Activated naive CD8-positive, alpha-beta T cell treated with anti-CD3 and anti-CD28 coated beads, Interleukin-2, amount 50 U/mL, for 24 hours (primary cell): ENCODE measurements at places on chromosomes 12 and 14.

DNA sequence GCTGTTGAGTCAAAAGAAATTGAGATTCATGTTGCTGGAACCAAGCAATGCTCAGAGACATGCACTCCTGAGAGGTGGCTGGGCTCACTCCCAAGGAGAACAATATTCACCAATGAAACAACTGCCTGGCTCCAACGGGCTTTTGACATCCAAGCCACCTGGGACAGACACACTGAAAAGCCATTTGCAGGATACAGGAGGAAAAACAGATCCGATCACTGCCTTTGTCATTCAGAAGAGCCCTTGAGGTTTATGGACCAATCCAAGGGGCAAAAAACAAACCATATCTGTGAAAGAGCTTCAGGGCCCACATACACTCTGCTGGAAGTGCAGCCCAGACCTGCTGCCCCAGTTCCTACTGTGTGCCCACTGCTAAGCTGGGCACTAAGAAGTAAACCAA is 277.5 kb downstream of the NUAK1 start:
- no peak for DNase-seq

DNA sequence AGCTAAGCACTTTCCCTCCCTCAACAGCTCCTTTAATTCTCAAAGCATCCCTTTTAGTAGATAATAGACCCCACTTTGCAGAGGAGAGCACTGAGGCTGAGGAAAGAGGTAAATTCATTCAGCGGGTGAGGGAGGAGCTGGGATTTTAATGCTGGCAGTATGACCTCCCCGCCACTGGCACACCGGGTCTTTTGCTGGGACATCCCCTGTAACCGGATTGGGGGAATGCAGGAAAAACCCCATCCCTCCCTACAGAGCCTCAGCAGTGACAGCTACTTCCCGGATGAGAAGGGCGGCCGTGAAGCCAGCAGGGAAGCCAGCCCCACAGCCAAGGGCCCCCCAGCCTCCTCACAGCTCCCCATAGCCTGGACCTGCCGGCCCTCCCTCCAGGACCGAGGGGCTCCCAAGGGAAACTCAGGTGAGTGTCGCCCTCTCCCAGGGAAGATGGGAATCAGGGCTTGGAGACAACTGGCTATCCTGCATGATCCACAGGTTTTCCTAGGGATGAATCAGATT is 12.1 kb downstream of the ZBTB39 start:
- no peak for DNase-seq

- no peak for DNase-seq
Measured at GRCh38 chr12:65968359-65968758, 144.1 kb downstream of the HMGA2 start.

- DNase-seq: no peak
Measured at GRCh38 chr12:128133321-128134073, 133.5 kb upstream of the TMEM132C start.

DNA sequence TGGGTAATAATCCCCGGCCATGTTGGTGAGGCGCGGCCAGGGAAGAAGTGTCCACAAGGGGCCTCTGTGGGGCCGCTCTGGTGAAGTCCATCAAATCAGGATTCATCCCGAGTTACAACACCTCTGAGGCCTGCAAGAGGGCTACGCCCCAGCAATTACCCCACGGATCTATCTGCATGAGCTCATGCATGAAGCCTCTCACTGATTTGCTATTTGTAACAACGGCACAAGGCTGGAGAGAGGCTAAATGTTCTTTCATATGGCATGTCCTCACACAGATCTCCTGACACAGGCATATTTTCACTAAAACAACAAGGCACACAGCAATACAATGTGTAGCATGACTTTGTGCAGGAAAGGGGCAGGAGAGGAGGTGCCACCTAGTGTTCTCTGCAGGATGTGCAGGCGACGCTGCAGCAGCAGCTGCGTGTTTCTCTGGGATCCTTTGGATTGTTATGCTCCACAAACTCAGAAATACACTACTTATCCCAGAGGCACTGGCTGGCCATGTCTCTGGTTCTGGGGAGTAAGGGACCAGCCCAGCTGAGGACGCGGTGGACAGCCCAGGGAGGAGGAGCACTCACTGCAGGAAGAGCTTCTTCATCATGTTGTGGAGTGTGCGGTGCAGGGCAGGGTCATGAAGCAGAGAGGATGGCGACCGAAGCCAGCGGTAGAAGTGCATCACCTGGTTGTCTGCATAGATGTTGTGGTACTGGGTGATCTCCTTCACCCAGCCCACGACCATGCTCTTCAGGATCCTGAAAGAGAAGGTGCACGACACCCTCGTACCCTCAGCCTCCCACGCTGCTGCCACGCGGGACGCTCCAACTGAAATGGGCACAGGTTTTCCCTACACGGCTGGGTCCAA is 20.2 kb downstream of the P2RX2 start:
- no peak for DNase-seq

- no peak for DNase-seq
Measured at GRCh38 chr12:85814741-85815140, 21.5 kb downstream of the RASSF9 start.

DNA sequence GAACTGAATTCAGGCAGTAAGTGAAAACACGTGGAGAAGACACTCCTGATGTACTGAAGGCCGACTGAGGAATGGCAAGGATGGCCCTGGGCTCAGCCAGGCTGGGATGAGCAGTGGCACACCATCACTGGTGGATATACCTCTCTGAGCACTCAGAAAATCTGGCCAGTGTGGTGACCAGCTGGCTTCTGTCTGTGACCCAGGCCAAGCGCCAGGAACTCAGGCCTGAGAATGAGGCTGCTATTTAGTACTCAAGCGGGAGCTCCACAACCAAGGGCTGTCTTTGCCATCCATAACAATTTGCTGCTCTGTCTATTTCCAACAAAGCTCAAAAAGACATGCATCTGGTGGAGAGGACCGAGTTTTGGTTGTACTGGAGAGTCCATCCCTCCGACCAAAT is 586.3 kb downstream of the BCL11B start:
- DNase-seq: no peak

GRCh38 chr12:11576104-11576503 is 73.4 kb upstream of the ETV6 start:
- DNase-seq: peak; percentile 47

GRCh38 chr14:83706231-83706954 is 1823.6 kb upstream of the FLRT2 start:
- no peak for DNase-seq

DNA sequence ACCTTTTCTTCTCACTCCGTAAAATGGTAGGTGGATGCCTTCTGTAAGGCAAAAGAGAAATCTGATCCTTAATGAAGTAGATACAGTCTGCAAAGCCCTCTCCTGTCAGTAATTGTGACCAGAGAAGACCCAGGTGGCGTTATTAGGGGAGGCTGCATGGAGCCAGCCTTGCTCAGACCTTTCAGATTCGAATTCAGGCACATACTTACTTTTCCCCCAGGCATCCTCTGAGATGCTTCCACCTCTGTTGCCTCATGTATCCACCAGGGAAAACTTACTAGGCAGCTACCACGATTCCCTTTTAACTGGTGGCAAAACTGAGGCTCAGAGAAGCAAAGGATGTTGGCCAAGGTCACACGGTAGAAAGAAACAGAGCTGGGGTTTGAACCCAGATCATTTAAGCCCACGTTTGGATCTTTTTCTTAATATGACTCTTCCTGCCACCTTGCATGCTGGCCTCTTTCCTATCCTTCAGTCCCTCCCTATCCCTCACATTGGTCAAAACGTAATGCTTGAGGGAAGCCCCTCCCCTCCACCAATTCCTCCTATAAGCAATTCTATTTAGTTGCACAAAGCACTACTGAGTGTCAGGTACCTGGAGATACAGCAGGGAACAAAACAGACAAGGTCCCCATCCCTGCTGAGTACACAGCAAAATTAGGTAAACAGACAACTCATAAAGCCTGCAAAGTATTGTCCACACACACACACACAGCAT is 179.4 kb downstream of the KSR2 start:
- no peak for DNase-seq

- DNase-seq: no peak
Measured at GRCh38 chr12:31958569-31959160, 550 bp upstream of the RESF1 start.

DNA sequence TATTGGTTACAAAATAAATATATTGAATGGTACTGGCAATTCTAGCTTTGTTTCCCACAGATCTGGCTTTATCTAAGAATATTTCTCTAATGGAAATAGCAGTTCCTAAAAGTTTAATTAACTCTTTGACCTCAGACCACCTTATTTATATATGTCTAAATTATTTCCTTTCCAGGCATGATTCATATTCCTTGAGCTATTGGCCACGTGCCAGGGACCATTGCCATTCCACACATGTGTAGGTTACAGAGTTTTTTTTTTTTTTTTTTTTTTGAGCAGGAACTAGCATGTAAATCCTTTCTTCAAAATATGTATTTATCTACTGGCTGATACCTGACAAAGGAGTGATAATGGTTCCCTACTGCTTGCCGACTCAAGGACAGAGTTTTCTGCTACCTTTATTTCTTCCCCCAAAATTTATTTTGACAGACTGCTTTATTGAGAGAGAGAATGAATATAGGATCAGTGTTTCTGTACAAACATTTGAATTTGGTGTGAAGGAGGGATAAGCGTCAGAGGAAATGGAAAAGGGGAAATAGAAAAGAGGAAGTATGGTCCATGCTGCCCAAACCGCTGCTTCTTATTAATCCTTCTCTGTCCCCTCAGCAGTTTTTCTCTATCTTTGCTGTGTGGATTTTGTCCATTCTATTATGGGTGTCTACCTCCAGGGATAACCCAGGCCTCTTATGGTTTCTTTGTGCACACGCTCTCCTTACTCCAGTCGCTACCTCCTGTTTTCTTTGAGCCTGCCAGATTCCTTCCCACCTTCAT is 36.4 kb downstream of the PDE3A start:
- DNase-seq: no peak

GRCh38 chr12:13745111-13745860 is 236.1 kb downstream of the GRIN2B start:
- DNase-seq: no peak

GRCh38 chr12:107331471-107331870 is 238.1 kb upstream of the CRY1 start:
- no peak for DNase-seq

DNA sequence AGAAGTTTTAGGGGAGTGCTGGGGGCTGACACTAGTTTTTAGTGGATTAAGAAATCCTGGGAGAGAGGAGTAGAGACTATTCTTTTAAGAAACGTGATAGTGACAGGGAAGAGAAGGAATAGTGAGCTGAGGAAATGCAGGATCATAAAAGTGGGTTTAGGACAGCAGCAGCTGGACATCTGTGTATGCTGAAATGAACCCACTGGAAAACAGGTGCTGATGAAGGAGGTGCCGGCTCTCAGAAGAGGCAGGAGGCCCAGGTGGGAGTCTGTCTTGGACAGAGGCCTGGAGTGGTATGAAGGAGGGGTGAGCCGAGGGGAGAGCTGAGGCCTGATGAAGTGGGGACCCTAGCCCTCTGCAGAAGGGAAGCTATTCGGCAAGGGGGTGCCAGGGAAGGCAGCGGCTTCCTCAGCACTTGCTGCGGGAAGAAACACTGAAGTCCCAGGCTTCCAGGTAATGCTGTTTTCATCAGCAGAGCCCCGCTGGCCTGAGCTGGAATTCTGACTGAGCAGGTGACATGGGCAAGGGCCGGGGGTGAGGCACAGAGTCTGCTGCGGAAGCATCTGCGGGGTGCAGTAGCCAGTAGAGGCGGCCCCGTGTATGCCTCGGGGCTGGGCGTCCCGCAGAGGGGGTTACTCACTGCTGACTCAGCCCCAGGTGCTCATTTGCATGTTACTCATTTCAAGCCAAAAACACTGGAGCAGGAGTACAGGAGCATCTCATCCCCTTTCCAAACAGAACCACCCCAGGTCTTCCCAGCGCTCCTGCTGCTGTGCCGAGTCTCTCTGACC is 89.7 kb downstream of the TMCC3 start:
- peak; percentile 19 for DNase-seq

DNA sequence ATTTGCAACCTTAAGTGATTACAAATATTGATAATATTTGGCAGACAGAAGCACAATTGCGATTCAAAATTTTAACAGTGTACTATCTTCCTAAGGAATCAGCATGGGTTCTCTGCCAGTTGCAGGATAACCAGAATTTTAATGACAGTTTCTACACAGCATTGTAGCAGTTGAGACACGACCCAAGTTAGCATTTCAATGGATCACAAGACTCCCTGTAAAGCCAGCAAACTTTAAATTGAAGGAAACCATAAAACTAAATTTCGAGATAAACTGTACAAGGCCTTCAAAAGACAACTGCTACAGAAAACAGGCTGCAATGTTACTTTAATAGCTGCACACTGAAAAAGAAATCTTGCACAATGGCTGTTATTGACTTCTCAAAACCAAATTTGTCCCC is 154.9 kb downstream of the MED13L start:
- DNase-seq: no peak

- DNase-seq: no peak
Measured at GRCh38 chr12:79360286-79360685, 330.5 kb downstream of the PAWR start.

DNA sequence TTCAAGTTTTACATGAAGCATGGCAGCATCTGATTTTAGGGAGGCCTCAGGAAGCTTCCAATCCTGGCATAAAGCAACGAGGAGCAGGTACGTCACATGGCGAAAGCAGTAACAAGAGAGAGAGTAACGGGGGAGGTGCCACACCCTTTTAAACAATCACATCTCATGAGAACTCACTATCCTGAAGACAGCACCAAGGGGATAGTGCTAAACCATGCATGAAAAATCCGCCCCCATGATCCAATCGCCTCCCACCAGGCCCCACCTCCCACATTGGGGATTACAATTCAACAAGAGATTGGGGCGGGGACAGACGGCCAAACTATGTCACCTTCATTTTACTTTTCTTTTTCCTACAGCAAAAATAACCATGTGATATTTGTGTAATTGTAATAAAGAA is 7.2 kb upstream of the MAP3K9 start:
- no peak for DNase-seq

DNA sequence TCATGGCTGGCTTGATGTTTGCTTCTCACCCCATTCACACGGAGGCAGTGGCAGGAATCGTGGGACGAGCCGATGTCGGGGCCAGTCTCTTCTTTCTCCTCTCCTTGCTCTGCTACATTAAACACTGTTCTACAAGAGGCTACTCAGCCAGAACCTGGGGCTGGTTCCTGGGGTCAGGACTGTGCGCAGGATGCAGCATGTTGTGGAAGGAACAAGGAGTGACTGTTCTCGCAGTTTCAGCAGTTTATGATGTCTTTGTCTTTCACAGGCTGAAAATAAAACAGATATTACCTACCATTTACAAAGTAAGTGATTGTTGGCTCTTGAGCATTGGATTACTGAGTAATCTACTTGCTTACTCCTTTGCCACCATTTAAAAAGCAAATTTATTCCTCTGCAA is 170.6 kb downstream of the TMTC2 start:
- no peak for DNase-seq

- DNase-seq: no peak
Measured at GRCh38 chr12:2682296-2683251, 112.2 kb upstream of the FKBP4 start.

- no peak for DNase-seq
Measured at GRCh38 chr14:102778338-102779083, 1.3 kb downstream of the TRAF3 start.

DNA sequence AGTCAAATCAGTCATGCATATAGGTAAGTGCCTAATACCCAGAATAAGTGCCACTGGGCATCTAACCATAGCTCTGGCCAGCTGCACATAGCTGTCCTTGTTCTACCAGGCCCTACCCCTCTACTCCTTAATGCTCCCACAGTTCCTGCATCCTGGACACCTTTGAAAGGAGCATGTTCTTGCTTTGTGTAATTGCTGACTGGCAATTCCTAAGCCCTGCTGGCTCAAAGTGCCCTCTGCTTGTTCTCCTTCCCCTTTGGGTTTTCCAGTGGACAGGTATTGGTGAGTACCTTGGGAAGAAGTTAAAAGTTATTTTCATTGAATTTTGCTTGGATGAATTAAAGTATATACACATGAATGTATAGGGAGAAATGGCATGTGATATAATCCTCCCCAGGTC is 516.4 kb downstream of the ETNK1 start:
- no peak for DNase-seq
